Right atrium auricular region (tissue), 2 donors: ENCODE measurements at places on chromosomes 5 and 9. TPM values are rescaled to one million over a fixed set of nuclear protein-coding genes. Genes with fewer than 3 reads are reported as not detected.

- no peak for DNase-seq
- no peak overlapping the region for H3K27ac ChIP-seq
- no peak overlapping the region for H3K4me3 ChIP-seq
- H3K27me3 ChIP-seq: no peaks in the 10 kb centered on the region
These were observed 24.6 kb downstream of the RFK start for GRCh38 chr9:76369583-76369982.

DNA sequence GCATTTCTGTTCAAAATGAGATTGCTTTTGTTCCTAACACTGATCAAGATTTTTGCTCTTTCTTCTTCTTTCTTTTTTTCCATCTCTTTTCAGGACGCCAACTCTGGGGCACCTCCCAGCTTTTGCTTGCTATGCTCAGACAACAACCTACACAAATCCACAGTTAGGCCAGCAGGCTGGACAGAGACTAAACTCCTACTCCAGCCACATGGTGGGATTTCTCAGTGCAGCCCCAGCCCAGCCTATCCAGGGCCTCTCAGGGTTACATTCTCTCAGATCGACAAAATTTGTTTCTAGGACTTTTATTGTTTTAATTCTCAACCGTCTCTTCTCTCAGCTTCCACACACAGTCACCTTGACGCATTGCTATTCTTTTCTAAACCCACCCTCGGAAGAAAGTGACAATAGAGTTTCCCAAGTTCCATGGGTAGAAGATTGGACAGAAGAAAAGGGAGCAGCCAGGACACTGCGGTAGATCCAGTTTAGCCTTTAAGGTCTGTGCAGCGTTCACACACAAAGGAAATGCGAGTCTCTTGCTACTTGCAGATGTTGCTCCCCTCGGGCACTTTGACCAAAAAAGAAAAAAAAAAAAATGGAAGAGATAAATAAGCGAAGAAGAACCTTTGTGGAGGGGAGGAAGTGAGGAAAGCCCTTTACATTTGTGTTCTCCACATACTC lies 588.6 kb upstream of the GRAMD2B start:
- H3K4me3 ChIP-seq: no peak overlapping the region
- no peaks in the 10 kb centered on the region for H3K4me1 ChIP-seq
- no peak overlapping the region for H3K27ac ChIP-seq
- H3K36me3 ChIP-seq: no peaks in the 10 kb centered on the region
- no peaks in the 10 kb centered on the region for H3K27me3 ChIP-seq
- no peak for DNase-seq

DNA sequence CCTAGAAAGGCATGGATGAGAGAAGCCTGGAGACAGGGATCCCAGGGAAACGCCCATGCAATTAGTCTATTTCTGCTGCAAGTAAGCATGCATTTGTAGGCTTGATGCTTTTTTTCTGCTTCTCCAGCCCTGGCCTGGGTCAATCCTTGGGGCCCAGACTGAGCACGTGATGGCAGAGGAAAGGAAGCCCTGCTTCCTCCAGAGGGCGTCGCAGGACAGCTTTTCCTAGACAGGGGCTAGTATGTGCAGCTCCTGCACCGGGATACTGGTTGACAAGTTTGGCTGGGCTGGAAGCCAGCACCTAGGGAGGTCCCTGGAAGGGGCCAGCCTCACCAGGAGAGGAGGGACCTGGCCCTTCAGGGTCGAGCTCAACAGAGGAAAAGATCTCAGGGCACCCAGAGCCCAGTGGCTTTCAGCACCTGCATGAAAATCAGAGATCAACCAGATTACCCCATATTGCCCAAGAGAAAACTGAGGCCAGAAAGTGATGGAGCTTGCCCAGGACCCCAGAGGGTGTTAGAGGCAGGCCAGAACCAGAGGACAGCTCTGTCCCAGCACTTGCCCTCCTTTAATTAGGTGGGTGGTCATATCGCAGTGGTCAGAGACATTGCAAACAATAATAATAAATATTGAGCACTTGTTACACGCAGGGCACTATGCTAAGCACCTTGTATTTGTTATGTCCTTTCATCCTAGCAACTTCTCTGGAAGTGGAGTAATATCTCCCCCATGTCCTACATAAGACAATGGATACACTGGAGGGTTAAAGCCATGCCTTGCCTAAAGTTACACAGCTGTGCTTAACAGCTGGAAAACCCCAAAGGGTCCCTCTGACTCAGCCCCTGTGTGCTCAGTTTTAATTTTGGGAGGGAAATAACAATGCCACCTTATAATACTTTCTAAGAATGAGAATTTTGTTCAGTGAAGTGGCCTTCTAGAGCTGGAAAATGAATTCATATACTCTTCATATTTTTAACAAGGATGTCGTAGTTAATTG lies 67.1 kb downstream of the KLF4 start:
- H3K36me3 ChIP-seq: no peaks in the 10 kb centered on the region
- H3K27ac ChIP-seq: no peak overlapping the region
- peak; percentile 80 for DNase-seq
- H3K27me3 ChIP-seq: no peaks in the 10 kb centered on the region
- H3K4me3 ChIP-seq: no peak overlapping the region

DNA sequence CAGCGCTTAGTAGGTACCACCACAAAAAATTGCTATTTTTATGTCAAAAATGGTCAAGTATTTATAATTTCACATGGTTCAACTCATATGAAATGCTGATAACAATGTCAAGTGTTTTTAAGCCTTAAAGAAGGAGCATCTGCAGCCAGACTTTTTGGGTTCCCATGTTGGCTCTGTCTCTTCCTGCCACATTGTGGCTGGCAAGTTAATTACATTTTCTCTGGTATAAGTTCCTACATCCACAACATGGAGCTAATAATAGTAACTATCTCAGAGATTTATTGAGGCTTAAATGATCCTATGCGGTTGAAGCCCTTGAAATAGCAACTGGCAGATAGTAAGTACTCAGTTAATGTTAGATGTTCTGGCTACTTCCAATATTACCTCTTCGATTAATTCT lies 5.4 kb downstream of the ATP10B start:
- H3K36me3 ChIP-seq: no peaks in the 10 kb centered on the region
- H3K27ac ChIP-seq: no peak overlapping the region
- H3K27me3 ChIP-seq: no peaks in the 10 kb centered on the region
- H3K4me3 ChIP-seq: no peak overlapping the region
- DNase-seq: no peak

GRCh38 chr5:145856285-145856818 lies 16.5 kb downstream of the GRXCR2 start:
- no peaks in the 10 kb centered on the region for H3K4me1 ChIP-seq
- H3K27ac ChIP-seq: peak overlapping the region; percentile 79
- DNase-seq: peak; percentile 78

- no peak for DNase-seq
- no peaks in the 10 kb centered on the region for H3K36me3 ChIP-seq
- no peaks in the 10 kb centered on the region for H3K4me1 ChIP-seq
- no peaks in the 10 kb centered on the region for H3K27me3 ChIP-seq
- H3K27ac ChIP-seq: no peak overlapping the region
These were observed 9.1 kb upstream of the TRPM3 start for GRCh38 chr9:71130521-71130920.

DNA sequence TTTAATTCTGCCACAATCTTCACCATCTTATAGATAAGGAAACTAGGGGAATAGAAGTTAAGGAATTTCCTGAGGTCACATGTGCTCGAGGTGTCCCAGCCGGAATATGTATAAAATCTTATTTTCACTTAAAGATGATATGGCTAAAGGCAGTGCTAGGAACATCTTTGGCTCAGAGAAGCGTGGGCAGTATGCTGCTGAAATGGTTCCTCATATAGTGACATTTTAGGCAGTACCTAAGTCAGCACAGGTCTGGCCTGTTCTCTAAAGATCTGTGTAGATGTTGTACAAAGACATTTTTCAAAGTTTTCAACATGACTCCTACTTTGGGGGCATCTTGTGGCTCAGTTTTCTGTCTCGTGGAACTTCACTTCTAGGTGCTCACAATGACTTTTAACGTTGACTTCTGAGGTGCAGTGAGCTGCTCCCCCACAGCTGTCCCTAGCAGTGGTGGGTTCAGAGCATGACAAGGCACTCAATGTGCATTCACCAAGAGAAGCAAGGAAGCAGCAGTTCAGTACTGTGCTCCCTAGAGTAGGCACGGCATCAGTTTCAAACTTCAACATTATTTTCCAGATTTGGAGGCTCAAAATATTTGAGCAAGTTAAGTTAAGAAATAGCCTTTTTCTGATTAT lies 40.3 kb downstream of the TNFAIP8 start:
- no peak for DNase-seq
- H3K27me3 ChIP-seq: no peaks in the 10 kb centered on the region
- no peak overlapping the region for H3K27ac ChIP-seq
- H3K36me3 ChIP-seq: no peaks in the 10 kb centered on the region
- no peak overlapping the region for H3K4me3 ChIP-seq
- no peaks in the 10 kb centered on the region for H3K4me1 ChIP-seq

DNA sequence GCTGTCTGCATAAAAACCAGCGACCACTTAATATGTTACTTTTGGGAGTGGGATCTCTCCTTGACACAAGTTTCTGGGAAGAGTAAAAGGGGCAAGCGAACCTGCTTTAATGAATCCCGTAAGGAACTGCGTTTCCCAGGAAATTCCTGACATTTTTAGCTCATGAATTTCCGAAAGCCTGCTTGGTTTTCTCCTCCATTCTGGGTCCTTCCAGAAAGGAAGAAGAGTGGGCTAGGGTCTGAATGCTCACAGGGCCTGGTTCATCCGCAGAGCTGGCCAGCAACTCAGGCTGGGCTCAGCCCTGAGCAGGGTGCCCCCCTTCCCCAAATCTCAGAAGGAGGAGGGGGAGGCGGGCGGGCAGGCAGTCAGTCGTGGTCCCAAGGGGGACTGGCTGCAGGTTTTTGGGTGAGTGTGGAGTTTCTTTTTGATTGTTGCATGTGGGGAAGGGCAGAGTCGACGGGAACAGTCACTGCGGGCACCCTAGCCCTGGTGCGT lies 1.2 kb upstream of the PURA start:
- H3K4me3 ChIP-seq: peak overlapping the region; percentile 78
- H3K27me3 ChIP-seq: no peaks in the 10 kb centered on the region
- H3K36me3 ChIP-seq: no peaks in the 10 kb centered on the region
- DNase-seq: no peak
- H3K4me1 ChIP-seq: no peaks in the 10 kb centered on the region

DNA sequence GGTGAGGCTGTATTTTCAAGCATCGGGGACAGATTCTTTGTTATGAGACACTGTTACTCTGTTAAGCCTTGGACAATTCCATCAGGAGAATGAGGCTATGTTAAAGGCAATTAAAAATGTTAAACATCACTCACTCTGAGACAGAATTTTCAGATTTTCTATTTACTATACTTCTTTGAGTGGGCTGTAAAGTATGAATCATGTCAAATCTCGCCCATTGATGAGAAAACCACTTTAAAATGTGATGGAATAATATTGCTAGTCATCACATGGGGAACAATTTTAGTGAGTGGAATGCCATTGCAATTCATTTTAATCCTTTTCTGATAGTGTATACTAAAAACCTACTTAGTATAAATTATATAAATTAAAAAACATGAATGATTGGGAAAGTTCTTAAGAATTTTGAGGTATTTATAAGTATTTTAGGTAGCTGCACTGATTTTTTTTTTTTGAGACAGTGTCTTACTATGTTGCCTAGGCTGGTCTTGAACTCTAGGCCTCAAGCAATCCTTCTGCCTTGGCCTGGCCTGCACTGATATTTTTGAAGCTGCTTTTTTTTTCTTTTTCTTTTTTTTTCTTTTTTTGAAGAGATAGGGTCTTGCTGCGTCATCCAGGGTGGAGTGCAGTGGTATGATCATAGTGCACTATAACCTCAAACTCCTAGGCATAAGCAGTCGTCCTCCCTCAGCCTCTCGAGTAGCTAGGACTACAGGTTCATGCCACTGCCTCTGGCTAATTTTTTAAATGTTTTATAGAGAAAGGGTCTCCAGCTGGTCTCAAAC lies 73.2 kb downstream of the KIAA1958 start:
- no peak overlapping the region for H3K27ac ChIP-seq
- no peaks in the 10 kb centered on the region for H3K4me1 ChIP-seq
- H3K4me3 ChIP-seq: no peak overlapping the region
- H3K36me3 ChIP-seq: no peaks in the 10 kb centered on the region
- H3K27me3 ChIP-seq: no peaks in the 10 kb centered on the region

- no peaks in the 10 kb centered on the region for H3K4me1 ChIP-seq
- H3K27me3 ChIP-seq: no peaks in the 10 kb centered on the region
- no peak overlapping the region for H3K4me3 ChIP-seq
- H3K36me3 ChIP-seq: no peaks in the 10 kb centered on the region
- H3K27ac ChIP-seq: no peak overlapping the region
These were observed 45.7 kb upstream of the IRX2 start for GRCh38 chr5:2797160-2797559.

Gene ZNF354C
- 2.7 TPM for total RNA-seq

Gene PCDHA11
- total RNA-seq: 0.96 TPM

Gene GPX8
- 15.7 TPM for total RNA-seq

Gene B4GALT1
- total RNA-seq: 76.1 TPM

Gene C1QTNF2
- total RNA-seq: 2.2 TPM

Gene PCDHB9
- total RNA-seq: 1.7 TPM

Gene TAF11L10
- total RNA-seq: not detected

Gene FAM151B
- 1.9 TPM for total RNA-seq
